Substantia nigra (tissue), 51 donors: ENCODE measurements at places on chromosomes 2 and 18.

DNA sequence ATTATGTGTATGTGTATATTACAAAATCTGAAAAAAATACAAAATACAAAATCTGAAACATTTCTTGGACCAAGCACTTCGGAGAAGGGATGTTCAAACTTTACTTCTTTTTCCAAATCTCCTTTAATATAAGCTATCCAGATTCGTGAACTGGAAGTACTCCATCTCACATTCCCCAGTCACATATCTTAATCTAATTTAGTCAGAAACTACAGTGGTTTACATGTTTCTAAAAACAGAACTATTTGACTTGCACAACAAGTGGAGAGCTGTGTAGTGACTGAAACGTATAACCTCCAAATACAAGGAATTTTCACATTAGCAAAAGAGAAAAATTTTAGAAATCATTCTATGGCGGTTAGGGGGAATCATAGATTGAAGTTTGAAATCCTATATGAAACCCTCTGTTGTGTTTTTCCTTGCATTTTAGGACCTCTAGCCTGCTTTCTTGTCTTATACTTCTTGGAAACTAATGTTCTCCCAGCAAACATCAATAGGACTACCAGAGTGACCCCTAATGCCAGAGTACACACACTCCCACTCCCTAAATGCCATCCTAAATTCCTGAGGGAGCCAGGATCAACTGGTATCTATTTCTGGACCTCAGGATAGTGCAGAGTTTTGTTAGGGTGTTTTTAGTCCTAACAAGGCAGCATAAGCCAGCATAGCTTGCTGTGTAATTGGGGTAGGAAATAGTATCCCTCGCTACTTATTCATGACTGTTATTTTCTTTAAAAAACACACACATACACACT is 30.2 kb upstream of the ROCK1 start:
- no peak for DNase-seq

- no peak for DNase-seq
These were observed 77.5 kb upstream of the PROKR1 start for GRCh38 chr2:68565858-68566257.

- DNase-seq: no peak
These were observed 36.0 kb downstream of the CDK15 start for GRCh38 chr2:201842131-201842860.

- DNase-seq: no peak
These were observed 21.0 kb downstream of the PAX8 start for GRCh38 chr2:113257516-113258264.

- no peak for DNase-seq
These were observed 1480.0 kb downstream of the LRP1B start for GRCh38 chr2:140650825-140651224.

- no peak for DNase-seq
These were observed 44.9 kb upstream of the LONRF2 start for GRCh38 chr2:100367163-100367562.

DNA sequence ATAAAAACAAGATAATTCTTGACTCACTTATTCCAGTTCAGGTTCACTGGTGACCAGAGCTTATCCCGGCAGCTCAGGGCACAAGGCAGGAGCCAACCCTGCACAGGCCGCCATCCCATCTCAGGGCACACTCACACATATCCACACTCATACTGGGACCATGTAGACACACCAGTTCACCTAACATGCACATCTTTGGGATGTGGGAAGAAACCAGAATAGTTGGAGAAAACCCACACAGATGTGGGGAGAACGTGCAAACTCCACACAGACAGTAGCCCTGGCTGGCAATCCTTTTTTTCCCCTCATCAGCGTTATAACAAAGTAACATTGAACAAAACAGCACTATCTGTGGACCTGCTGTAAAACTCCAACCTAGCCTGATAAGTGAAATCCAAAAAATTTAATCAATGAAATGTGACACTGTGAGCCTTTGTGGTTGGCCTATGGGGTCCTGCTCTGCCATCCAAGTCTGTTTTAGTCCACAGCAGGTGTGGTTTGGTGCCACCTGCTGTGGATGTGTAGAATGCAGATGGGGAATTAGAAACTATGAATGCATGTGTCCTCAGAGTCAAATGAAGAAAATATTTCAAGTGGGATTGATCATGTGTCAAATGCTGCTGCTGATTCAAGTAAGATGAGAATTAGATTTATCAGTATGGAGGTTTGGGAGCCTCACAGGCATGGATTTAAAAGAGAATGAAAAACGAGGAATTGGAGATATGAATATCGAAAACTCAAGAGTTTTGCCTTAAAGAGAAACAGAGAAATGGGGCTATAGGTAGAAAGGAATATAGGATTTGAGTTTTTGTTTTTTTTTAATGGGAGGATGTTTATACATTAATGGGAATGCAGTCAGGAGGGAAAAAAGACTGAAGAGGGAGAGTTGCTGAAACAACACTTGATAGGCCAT is 47.0 kb downstream of the UGP2 start:
- DNase-seq: no peak

GRCh38 chr2:60717691-60718090 is 38.4 kb upstream of the PAPOLG start:
- DNase-seq: no peak
